ENCODE measurements at places on chromosomes 1 and 21. TPM values are rescaled to one million over a fixed set of nuclear protein-coding genes. Genes with fewer than 3 reads are reported as not detected.

The HUNK gene
- not detected for total RNA-seq

The TRIM63 gene
- total RNA-seq: not detected

The REN gene
- not detected for total RNA-seq

The TBCE gene
- 18.9 TPM for total RNA-seq

The DENND2C gene
- 1.1 TPM for total RNA-seq

The DTL gene
- total RNA-seq: 22.5 TPM

The IGSF21 gene
- not detected for total RNA-seq

The SYDE2 gene
- 10.3 TPM for total RNA-seq

The PODN gene
- total RNA-seq: not detected

The KCNK1 gene
- total RNA-seq: 57.6 TPM

The DEDD gene
- 29.8 TPM for total RNA-seq

The CFAP107 gene
- not detected for total RNA-seq

The CFHR5 gene
- total RNA-seq: not detected

The OR14K1 gene
- total RNA-seq: not detected

The PRDM16 gene
- not detected for total RNA-seq

The TP73 gene
- total RNA-seq: 6.9 TPM

The KCNA3 gene
- not detected for total RNA-seq

The GIPC2 gene
- total RNA-seq: 0.30 TPM

The ARPC5 gene
- 143 TPM for total RNA-seq

The TMEM79 gene
- 10.4 TPM for total RNA-seq

The RNF11 gene
- 63.0 TPM for total RNA-seq

The PLPP3 gene
- total RNA-seq: 22.4 TPM

The GBP7 gene
- not detected for total RNA-seq

The AADACL3 gene
- total RNA-seq: not detected

The FCRL5 gene
- not detected for total RNA-seq

All from PC-9 (cell line).